WTC11 (cell line): ENCODE measurements at places on chromosomes 1 and 21. TPM values are rescaled to one million over a fixed set of nuclear protein-coding genes. Genes with fewer than 3 reads are reported as not detected.
A peak's percentile ranks its signal among the peaks of the same experiment; 100 is the strongest.

Gene APCS
- 0.44 to 0.66 TPM (median 0.64 TPM) in 3 replicates for total RNA-seq

Gene GNAT2
- 0.14 TPM in 1 of 3 replicates, not detected in the others for total RNA-seq

Gene RGS8
- total RNA-seq, result 0.07 to 0.66 TPM (median 0.14 TPM) in 3 replicates

Gene CA6
- total RNA-seq, result 0.11 TPM in 1 of 3 replicates, not detected in the others

Gene HTR6
- total RNA-seq, result 0.71 to 1.2 TPM (median 0.90 TPM) in 3 replicates

Gene NFASC
- 20.1 to 22.3 TPM (median 21.0 TPM) in 3 replicates for total RNA-seq

Gene ADAMTS4
- total RNA-seq, result 9.1 to 11.2 TPM (median 10.0 TPM) in 3 replicates

Gene GPX7
- total RNA-seq, result 9.9 to 13.9 TPM (median 13.1 TPM) in 3 replicates

DNA sequence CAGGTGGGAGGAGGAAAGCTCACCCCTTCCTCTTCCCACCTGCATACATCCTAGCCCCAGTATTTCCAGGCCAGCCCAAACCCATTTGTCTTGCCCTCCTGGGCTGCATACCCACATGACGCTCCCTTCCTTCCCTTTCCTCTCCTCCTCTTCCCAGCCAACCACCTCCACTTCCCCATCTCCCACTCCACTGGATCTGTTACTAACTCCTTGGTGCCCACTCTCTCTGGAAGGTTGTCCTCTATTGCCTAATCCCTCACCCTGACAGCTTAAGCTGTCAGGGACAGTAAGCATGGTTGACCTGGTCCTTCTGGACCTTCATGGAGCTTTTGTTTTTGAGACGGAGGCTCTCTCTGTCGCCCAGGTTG, 23.0 kb upstream of the SYNC start:
- H3K4me1 ChIP-seq, result peaks cover 17% of the 10 kb centered on the region
- peaks cover 4% of the 10 kb centered on the region for H3K27me3 ChIP-seq
- no peak for DNase-seq
- no peak overlapping the region for H3K4me3 ChIP-seq

DNA sequence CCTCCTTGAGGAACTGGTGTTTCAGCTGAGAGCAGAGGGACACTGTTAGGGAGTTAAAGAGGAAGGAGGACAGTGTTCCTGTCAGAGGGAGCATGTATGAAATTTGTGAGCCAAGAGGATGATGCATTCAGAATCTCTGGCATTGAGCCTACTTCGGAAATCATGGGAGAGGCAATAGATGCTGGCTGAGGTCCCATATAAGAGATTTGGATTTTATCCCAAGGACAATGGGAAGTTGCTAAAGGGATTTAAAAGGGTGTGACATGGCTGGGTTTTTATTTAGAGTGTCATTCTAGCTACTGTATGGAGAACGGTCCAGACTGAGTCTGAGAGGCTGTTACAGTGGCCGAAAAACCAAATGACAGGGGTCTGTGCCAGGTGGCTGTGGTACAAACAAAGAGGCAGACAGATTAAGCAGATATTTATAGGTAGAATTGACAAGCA, 403.2 kb upstream of the B3GALT2 start:
- H3K36me3 ChIP-seq, result no peaks in the 10 kb centered on the region
- no peak for DNase-seq
- no peak overlapping the region for H3K27ac ChIP-seq
- peaks cover 2% of the 10 kb centered on the region for H3K27me3 ChIP-seq

DNA sequence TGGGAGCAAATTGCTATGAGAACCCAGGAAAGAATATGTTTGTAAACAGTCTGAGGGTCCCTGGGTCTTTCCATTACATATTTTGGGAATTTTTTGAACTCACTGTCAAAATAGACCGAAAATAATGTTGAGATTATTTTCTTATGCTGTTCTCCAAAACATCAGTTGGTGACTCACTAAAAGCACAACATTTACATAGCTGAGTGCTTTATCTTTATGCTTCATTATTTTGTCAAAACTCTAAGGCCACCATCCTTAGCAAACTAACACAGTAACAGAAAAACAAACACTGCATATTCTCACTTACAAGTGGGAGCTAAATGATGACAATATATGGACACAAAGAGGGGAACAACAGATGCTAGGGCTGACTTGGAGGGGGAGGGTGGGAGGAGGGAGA, 459.3 kb downstream of the ADGRL2 start:
- no peak overlapping the region for H3K4me3 ChIP-seq
- no peaks in the 10 kb centered on the region for H3K36me3 ChIP-seq
- no peaks in the 10 kb centered on the region for H3K27me3 ChIP-seq
- no peak overlapping the region for H3K27ac ChIP-seq
- no peak for DNase-seq
- no peaks in the 10 kb centered on the region; the same call in 1 of the 2 replicates for H3K4me1 ChIP-seq

- DNase-seq, result peak; percentile 51
- peaks cover 11% of the 10 kb centered on the region for H3K36me3 ChIP-seq
- peaks cover 41% of the 10 kb centered on the region for H3K4me1 ChIP-seq
- H3K27ac ChIP-seq, result peak overlapping the region; percentile 98
- H3K27me3 ChIP-seq, result no peaks in the 10 kb centered on the region
These were observed 1.4 kb downstream of the UCK2 start for GRCh38 chr1:165828669-165829329.

- peaks cover 7% of the 10 kb centered on the region for H3K36me3 ChIP-seq
- peaks cover 7% of the 10 kb centered on the region; the same call in 1 of the 2 replicates for H3K4me1 ChIP-seq
- no peak overlapping the region for H3K27ac ChIP-seq
These were observed 114.6 kb upstream of the KCNJ15 start for GRCh38 chr21:38142224-38142623.

GRCh38 chr1:51788938-51789337, 89.6 kb downstream of the NRDC start:
- DNase-seq, result no peak
- no peak overlapping the region for H3K4me3 ChIP-seq
- H3K27me3 ChIP-seq, result no peaks in the 10 kb centered on the region

- peak overlapping the region; percentile 91 for H3K27ac ChIP-seq
- no peak for DNase-seq
- H3K27me3 ChIP-seq, result no peaks in the 10 kb centered on the region
These were observed 955 bp upstream of the UBE2G2 start for GRCh38 chr21:44802396-44803153.

- H3K4me3 ChIP-seq, result no peak overlapping the region
- no peak for DNase-seq
- H3K27ac ChIP-seq, result no peak overlapping the region
- H3K4me1 ChIP-seq, result peaks cover 18% of the 10 kb centered on the region
These were observed 151.4 kb downstream of the PTGER3 start for GRCh38 chr1:70896224-70896623.

DNA sequence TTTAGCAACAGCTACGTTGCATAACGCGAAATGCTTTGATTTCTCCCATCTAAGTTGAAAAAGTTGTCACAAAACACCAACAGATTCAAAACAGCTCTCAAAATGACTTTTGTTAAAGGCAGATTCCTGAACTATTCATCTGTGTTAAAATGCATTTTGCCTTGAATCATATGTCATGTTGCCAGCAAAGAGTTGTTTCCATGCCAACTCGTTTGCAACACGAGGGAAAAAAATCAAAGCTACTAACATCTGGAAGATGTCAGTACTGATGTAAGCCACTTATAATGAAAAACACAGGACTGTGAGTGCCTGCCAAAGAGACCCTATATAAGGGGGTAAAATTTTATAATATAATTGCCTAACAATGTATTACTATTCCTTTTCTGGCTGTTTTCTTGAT, 182.7 kb upstream of the PTBP2 start:
- H3K27me3 ChIP-seq, result no peaks in the 10 kb centered on the region
- no peaks in the 10 kb centered on the region for H3K36me3 ChIP-seq
- peaks cover 25% of the 10 kb centered on the region for H3K4me1 ChIP-seq
- H3K4me3 ChIP-seq, result no peak overlapping the region
- DNase-seq, result no peak

GRCh38 chr1:93051961-93052360, 27.1 kb upstream of the MTF2 start:
- H3K4me3 ChIP-seq, result no peak overlapping the region
- no peak overlapping the region for H3K27ac ChIP-seq
- no peaks in the 10 kb centered on the region for H3K36me3 ChIP-seq

DNA sequence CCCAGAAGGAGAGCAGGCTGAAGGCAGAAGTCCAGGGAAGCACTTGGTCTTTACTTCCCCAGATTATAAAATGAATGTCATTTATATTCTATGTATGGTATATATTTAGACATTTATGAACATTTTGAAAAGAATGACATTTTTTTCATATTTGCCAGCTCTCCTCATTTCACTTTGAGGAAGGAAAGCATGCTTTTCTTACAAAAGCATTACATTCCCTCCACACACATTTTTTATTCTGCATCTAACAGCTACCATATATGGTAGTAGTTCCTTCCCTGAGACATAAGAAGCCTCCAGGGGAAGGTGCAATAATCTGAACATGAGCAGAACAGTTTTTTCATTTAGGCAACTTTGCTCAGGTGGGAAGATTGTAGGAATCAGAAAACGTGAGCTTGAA, 94.0 kb downstream of the LRRC7 start:
- no peaks in the 10 kb centered on the region for H3K27me3 ChIP-seq
- no peak overlapping the region for H3K27ac ChIP-seq
- DNase-seq, result no peak
- H3K36me3 ChIP-seq, result no peaks in the 10 kb centered on the region
- no peak overlapping the region for H3K4me3 ChIP-seq
- H3K4me1 ChIP-seq, result no peaks in the 10 kb centered on the region

- peaks cover 18% of the 10 kb centered on the region for H3K4me1 ChIP-seq
- H3K27me3 ChIP-seq, result no peaks in the 10 kb centered on the region
- H3K27ac ChIP-seq, result peak overlapping the region; percentile 97
- no peak overlapping the region for H3K4me3 ChIP-seq
- DNase-seq, result no peak
- no peaks in the 10 kb centered on the region for H3K36me3 ChIP-seq
These were observed 17.6 kb downstream of the MEGF6 start for GRCh38 chr1:3593745-3594144.

DNA sequence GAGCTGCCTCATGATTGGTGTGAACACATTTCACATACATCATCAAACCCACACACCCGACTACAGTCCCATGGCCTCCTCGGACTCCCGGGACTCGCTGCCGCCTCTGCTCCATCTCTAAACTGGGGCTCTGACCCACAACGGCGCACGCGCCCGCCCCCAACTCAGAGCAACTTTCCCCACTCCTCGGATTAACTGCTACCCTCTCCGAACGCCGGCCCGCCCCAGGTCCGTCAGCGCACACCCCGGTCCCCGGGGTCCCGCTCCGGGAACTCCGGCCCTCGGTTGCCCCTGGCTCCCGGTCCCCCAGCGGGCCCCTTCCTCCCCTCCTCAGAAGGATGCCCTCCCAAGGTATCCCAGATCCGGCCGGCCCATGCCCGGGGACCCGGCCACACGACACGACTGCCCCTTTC, 740 bp downstream of the DSTYK start:
- H3K4me1 ChIP-seq, result peaks cover 23% of the 10 kb centered on the region
- no peak for DNase-seq
- H3K4me3 ChIP-seq, result peak overlapping the region; percentile 88
- peak overlapping the region; percentile 89 for H3K27ac ChIP-seq

DNA sequence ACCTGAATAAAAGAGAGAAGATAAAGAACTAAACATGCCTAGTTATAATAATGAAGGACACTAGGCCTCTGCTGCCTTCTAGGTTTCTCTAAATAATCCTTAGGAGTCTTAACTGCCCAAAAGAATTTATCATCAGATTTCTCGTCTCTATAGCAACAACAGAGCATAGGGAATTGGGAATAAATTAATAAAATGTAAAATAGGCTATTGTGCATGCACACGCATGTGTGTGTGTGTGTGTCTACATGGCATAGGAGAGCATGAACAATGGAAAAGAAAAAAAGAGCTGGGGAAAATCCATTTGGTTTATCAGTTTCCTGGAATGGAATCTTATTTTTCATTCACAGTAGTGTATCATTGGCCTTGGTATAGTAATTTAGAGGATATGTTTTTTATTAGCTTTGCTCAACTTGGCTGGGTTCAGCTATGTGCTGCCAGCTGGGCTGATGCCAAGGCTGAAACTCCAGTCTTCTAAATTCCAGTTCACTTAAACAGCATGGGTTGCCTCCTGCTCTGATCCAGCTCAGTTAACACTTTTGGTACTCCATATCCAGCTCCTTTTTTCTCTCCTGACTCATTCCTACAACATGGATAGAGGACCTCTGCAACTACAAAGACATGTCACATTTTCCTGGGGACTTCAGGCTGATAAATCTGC, 80.6 kb upstream of the SLFNL1 start:
- no peaks in the 10 kb centered on the region for H3K27me3 ChIP-seq
- DNase-seq, result no peak
- peaks cover 8% of the 10 kb centered on the region for H3K4me1 ChIP-seq
- no peak overlapping the region for H3K27ac ChIP-seq
- H3K36me3 ChIP-seq, result no peaks in the 10 kb centered on the region

- no peak for DNase-seq
- H3K4me3 ChIP-seq, result no peak overlapping the region
- no peaks in the 10 kb centered on the region for H3K4me1 ChIP-seq
- H3K27me3 ChIP-seq, result no peaks in the 10 kb centered on the region
These were observed 218.3 kb upstream of the SGIP1 start for GRCh38 chr1:66315671-66316070.

- DNase-seq, result peak; percentile 70
- H3K4me3 ChIP-seq, result no peak overlapping the region
- H3K27me3 ChIP-seq, result peaks cover 7% of the 10 kb centered on the region
- H3K4me1 ChIP-seq, result peaks cover 17% of the 10 kb centered on the region
- H3K27ac ChIP-seq, result peak overlapping the region; percentile 70; the same call in 1 of the 2 replicates
- peaks cover 3% of the 10 kb centered on the region; the same call in 1 of the 2 replicates for H3K36me3 ChIP-seq
These were observed 26.2 kb downstream of the TP73 start for GRCh38 chr1:3678361-3679097.

DNA sequence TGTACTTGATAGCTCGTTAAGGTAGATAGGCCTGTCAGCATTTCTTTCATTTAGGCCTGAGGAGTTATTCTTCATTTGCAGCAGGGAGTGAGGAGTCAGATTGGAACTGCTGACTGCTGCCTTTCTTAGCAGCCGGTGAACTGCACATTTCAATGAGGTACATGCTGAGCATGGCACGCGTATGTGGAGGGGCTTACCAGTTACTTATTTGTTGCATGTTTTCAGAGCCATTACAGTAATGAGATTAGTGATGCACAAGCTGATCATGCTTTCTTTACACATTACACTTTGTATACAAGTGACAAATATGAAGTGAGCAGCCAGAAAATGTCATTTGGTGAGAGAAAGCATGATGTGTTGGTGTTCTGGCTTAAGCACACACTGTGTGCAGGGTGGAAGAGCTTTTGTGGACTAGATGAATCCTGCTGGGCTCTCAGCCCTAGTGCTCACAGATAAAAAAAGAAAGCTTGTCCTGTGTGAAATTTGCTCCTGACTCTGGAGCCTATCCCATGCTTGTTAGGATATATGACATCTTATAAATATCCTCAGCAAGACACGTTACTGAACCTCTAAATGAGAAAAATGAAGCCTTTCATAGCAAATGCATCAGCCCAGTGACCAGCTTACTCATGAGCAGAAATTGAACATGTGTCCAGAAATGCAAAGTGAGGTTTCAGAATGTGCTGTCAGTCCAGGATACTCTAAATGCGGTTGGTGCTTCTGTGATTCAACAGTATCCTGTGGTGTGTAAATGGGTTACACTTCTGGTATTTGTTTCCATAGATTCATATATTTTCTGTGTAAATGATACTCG, 574.7 kb upstream of the ADGRL2 start:
- H3K4me1 ChIP-seq, result peaks cover 24% of the 10 kb centered on the region
- no peaks in the 10 kb centered on the region; the same call in 1 of the 2 replicates for H3K27me3 ChIP-seq
- H3K36me3 ChIP-seq, result no peaks in the 10 kb centered on the region; the same call in 1 of the 2 replicates
- DNase-seq, result no peak

- no peaks in the 10 kb centered on the region for H3K36me3 ChIP-seq
- no peak overlapping the region for H3K4me3 ChIP-seq
- peaks cover 22% of the 10 kb centered on the region for H3K27me3 ChIP-seq
- peak; percentile 73 for DNase-seq
These were observed 40.7 kb upstream of the SCMH1 start for GRCh38 chr1:41282679-41283317.

- H3K27ac ChIP-seq, result no peak overlapping the region
- H3K4me3 ChIP-seq, result no peak overlapping the region
- no peaks in the 10 kb centered on the region for H3K36me3 ChIP-seq
- H3K4me1 ChIP-seq, result peaks cover 16% of the 10 kb centered on the region
- DNase-seq, result peak; percentile 94
These were observed 20.1 kb upstream of the COL16A1 start for GRCh38 chr1:31723828-31724359.
